ENCODE measurements at places on chromosomes 1 and 21.

GRCh38 chr1:7561936-7562728 is 209.0 kb upstream of the VAMP3 start:
- DNase-seq, result no peak

DNA sequence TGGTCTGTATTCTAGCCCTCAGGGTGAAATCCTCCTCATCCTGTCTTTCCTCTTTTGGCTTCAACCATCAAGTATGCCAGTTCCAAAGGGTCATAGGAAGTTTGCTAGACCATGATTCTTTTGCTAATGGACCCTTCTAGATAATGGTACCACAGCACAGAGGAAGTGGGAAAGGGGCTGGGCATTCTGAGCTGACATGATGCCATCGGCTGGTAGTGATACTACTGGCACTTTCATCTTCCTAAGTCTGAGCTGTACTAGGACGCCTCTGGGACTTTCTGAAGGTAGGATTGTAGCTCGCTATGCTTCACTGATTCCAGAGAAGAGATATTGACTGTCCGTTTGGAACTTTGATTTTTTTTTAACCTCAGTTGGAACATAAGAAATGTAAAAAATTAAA is 11.4 kb downstream of the FASLG start:
- no peak for DNase-seq

DNA sequence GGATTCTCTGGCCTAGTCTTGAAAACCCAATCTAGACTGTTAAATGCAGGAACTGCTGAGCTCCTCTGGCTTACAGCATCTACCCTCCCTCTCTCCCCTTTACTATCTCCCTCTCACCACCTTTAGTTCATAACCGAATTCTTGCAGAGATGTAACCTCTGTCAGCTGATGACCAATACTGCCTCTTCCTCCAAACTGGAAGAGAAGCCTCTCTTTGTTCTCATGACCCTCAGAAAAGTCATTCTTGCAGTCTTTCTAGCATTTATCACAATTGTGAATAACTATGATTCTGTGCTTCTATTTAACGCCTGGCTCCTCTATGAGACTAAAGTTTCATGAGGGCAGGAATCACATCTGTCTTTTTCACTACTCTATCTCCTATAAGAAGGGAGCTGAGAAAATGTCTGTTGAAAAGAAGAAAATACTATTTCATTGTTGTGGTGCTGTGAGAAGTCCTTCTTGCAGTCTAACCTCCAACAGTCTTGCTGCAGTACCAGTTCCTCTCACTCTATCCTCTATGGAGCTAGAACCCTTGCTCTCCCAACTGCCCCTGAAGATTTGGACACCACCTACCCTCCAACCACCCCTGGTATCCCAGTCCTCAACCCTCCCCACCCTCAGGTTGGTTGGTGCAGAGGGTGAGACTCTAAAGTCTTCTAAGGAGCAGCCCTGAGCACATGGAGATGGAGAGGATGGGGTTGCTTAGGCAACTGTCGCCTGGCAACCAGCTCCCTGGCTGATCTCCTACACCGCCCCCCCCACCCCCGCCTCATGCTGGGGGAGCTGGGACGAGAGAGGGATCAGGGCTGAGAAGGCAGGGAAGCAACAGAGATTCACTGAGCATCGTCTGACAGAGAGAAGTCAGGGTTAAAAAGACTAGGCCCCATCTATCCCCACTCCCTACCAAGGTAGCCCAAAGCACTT is 13.9 kb downstream of the MEF2D start:
- no peak for DNase-seq

- peak; percentile 39 for DNase-seq
Observed at GRCh38 chr1:109906160-109906838, 4.3 kb upstream of the CSF1 start.

DNA sequence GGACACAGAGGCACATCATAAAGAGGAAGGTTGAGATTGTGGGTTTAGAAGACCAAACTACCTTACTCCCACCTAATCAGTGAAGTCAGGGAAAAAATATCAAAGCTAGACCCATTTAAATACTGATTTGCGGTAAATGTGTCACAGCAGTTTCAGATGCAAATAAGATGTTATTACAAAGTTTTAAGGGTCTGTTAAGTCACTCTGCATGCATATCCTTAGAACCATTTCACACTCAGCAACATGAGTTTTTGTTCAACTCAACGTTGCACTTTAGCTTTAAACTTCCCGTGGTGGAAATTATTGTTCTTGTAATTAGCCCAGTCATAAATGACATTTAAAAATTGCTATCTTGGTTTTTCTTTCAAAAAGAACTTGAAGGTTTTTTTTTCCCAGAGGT is 34.8 kb downstream of the RPAP2 start:
- no peak for DNase-seq

DNA sequence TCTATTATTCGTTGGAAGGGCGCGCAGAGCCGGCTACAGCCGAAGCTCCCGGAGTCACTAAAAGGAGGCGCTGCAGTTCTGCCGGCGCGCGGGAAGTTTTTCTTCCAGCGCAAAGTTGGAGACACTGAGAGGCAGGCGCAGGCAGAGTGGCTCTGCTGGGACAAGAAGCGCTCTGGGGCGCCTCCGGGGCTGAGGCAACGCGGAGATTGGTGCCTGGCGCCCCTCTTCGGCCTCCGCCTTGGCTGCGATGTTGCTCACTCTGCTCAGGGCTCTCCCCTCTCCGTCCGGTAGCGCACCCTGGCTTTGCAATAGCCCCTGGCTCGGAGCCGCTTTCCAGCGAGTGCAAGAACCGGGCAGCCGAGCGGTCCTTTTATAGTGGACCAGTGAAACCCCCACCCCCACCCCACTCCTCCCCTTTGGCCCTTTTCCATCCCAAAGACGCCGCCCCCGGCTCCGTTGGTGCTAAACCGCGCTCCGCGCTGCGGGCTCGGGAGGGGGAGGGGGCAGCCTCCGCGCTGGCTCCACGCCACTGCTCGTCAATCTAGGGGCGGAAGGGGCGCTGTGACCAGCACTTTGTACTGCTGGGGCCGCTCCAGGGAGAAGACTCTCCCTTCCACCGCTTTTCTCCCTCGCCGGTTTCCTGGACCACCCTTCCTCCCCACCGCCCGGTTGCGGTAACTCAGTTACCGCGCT is at the start of gene ADAMTS1:
Gene ADAMTS1, minus strand, starts transcription at position 344 of the 693 bp plus-strand sequence. CDS start 455 bp downstream, outside the sequence.
- no peak for DNase-seq

DNA sequence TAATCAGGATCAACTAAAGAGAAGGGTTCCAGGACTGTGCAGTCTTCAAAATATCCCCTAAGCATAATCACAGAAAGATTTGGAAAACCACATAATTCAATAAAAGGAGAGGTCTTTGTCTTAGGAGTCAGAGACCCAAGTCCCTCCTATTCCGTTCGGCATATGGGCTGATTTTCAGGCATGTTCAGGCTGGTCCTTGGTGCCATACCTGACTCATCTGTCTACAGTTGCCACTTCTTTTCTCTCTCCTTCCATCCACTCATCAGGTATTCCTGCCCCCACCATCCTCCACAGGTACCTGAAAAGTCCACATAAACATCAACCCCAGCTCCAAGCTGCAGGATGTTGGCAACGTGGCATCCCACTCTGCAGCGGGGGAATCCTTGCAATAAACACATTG is 29.7 kb upstream of the RPL11 start:
- no peak for DNase-seq

GRCh38 chr1:62247391-62248168 is 52.9 kb downstream of the L1TD1 start:
- DNase-seq, result no peak

DNA sequence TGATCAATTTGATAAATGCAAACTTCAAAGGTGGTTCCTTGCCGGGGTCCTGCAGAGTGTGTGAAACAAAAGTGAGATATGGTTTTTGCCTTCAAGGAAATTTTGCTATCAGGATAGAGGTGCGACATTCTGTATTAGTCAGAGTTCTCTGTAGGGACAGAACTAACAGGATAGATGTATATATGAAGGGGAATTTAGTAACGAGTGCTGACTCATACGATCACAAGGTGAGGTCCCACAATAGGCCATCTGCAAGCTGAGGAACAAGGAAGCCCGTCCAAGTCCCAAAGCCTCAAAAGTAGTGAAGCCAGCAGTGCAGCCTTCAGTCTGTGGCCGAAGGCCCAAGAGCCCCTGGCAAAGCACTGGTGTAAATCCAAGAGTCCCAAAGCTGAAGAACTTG is 157.0 kb downstream of the RYR2 start:
- DNase-seq, result no peak

DNA sequence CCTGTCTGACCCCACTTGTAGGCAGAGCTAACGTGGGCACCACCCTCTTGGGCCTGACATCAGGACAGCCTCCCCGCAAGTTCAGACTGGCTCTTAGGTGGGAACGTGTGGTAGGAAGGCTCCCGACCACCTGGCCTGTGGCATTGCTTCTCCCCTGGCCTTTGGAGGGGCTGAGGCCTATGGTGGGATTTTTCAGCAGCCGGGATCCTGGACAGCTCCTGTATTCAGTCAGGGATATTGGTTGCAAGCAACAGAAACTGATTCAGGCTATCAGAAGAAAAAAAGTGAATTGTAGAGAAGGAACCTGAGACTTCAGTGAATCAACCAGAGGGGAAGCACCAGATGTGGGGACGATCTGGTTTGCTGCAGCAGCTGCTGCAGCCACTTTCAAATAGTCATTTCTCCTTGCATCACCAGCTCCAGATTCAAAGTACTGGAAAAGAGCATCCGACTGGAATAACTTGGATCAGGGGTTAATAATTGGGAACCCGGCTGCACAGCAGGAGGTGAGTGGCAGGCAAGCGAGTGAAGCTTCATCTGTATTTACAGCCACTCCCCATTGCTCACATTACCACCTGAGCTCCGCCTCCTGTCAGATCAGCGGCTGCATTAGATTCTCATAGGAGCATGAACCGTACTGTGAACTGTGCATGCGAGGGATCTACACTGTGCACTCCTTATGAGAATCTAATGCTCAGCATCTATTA is 5.9 kb downstream of the RNF186 start:
- no peak for DNase-seq

- no peak for DNase-seq
Observed at GRCh38 chr1:118099686-118100085, 85.3 kb downstream of the SPAG17 start.

DNA sequence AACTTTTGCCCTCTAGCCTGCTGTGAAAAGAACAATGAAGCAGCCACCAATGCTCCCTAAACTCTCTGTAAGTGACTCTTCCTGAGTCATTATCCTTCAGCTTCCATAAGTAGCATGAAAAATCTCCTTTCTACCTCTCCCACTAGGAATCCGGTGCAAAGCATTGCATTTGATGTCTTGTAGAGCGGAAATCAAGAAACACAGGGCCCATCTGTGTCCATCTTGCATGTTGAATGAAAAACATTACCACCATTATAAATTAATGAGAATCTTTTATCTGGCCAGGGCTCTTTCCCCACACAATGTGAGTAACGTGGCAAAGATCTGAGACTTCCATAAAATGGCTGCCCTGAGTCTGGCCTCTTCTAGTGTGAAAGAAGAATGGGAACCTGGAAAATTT is 324.4 kb downstream of the ADGRL2 start:
- DNase-seq, result no peak

DNA sequence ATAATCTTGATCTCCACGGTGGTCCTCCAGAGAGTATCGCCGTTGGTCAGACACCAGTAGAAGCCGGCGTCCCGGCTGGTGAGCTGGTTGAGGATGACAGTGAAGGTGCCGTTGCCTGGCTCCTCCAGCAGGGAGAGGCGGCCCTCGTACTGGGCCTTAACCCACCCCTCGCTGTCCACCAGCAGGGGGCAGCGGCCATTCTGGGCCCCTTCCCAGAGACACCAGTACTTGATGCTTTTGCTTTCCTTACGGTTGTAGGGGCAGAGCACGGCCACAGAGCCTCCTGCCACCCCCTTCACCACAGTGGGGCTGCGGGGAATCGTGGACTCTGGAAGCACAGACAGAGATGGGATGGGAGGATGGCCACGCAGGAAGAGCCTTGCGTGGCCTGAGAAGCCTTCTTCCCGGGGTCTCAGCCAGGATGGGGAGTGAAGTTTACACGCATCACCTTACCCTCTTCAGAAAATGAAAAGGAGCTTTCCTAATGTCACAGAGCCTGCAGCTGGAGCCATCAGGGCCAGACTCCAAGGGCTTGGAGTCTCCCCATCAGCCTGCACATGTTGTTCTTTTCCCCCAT is 10.7 kb downstream of the PIGR start:
- DNase-seq, result peak; percentile 42

- no peak for DNase-seq
Observed at GRCh38 chr1:23578997-23579363, 19.7 kb upstream of the ID3 start.

DNA sequence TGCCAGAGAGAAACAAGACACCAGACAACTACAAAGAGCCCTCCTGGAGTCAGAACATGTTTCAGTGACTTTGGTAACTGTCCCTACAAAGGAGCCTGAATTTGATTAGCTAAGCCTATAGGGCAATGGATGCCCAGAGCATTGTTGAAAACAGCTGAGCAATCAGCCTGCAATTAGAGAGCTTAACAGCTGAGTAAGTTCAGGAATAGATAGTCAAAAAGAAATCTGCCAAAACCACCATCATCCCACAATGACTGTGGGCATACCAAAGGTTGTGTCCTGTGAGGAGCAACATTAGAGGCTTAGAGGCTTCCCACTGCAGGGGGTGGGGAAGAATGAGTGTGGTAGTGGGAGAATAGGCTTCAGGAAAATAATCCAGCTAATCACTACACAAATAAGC is 32.1 kb downstream of the SH3BP5L start:
- DNase-seq, result no peak

GRCh38 chr1:229671310-229671709 is 45.3 kb downstream of the URB2 start:
- no peak for DNase-seq

- peak; percentile 19 for DNase-seq
Observed at GRCh38 chr21:46097336-46098293, at the start of gene COL6A2. COL6A2 (plus strand) TSS chr21:46098112.

DNA sequence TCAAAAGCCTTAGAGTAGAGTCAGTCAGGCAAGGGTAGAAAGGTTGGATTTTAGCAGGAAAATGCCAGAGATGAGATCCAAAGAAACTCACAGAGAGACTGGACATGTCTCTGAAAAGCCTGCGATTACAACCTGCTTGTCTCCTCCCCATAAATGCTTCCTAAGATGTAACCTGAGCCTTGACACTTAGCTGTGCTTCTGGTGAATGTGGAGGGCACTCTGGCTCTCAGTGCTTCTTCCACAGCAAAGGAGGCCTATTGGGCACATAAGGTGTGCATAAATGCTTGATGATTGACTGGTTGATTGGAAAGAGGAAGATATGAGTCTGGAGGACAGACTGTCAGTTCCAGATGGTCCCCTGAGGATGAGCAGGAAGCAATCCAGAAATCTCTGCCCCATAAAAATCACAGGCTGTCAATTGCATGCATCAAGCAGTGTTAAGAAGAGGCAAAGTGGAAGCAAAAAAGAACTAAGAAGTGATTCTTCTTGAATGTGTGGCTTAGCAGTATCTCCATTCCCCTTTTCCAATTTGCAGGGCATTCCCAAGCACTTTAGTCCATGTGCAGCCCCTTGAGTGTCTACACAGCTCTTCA is 236.2 kb upstream of the RRP15 start:
- DNase-seq, result no peak

DNA sequence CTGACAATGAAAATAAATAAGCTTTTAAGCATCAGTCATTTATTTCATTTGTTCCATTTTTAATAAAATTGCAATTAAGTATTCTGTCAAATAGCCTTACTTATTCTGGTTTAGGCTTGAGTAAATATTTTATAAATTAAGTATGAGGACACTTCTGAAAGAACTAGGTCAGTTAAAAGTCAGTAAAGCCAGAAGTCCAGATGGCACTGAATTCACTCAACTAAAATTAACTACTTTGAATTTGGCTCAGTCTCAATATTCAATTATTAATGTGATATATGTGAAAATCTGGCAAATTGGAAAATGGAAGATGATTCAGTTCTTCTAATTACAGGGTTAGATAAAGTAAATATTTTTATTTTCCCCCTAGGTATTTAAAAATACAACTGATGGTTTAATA is 174.2 kb downstream of the BRINP3 start:
- no peak for DNase-seq
